ENCODE measurements at places on chromosomes 6 and 20. TPM values are rescaled to one million over a fixed set of nuclear protein-coding genes. Genes with fewer than 3 reads are reported as not detected.

The C20orf141 gene
- not detected for total RNA-seq

The RNF39 gene
- not detected for total RNA-seq

The SLC22A7 gene
- total RNA-seq = not detected

The OVOL2 gene
- 1.6 TPM for total RNA-seq

The SAMD10 gene
- 9.5 TPM for total RNA-seq

The PLCB1 gene
- total RNA-seq = 2.2 TPM

The TDRD6 gene
- total RNA-seq = not detected

The CHRNA4 gene
- not detected for total RNA-seq

The KCNK5 gene
- total RNA-seq = 2.8 TPM

The OOEP gene
- total RNA-seq = not detected

The BMP5 gene
- not detected for total RNA-seq

The HLA-DMB gene
- total RNA-seq = 4.2 TPM

The C6orf15 gene
- 0.29 TPM for total RNA-seq

The SOX18 gene
- not detected for total RNA-seq

The RUNX2 gene
- 13.1 TPM for total RNA-seq

The DSP gene
- 80.1 TPM for total RNA-seq

The COL9A3 gene
- total RNA-seq = 4.6 TPM

The DAAM2 gene
- 0.87 TPM for total RNA-seq

The BACH2 gene
- 0.58 TPM for total RNA-seq

The WFDC12 gene
- not detected for total RNA-seq

The SLC44A4 gene
- 12.4 TPM for total RNA-seq

The ZNF165 gene
- total RNA-seq = 4.3 TPM

The EDN1 gene
- total RNA-seq = 16.3 TPM

The RFX6 gene
- total RNA-seq = not detected

The TTK gene
- 44.7 TPM for total RNA-seq

The ADGRF5 gene
- 0.14 TPM for total RNA-seq

The FAM162B gene
- 0.23 TPM for total RNA-seq

The HMGCLL1 gene
- 1.4 TPM for total RNA-seq

The ISM1 gene
- 0.06 TPM for total RNA-seq

The TEAD3 gene
- 15.3 TPM for total RNA-seq

The TMEM14B gene
- total RNA-seq = 186 TPM

The GSTA3 gene
- total RNA-seq = not detected

The ELOVL2 gene
- total RNA-seq = 1.3 TPM

The SDC4 gene
- 239 TPM for total RNA-seq

The TBC1D20 gene
- 18.2 TPM for total RNA-seq

The BPIFA1 gene
- total RNA-seq = not detected
